Activated naive CD8-positive, alpha-beta T cell treated with anti-CD3 and anti-CD28 coated beads, Interleukin-2, amount 10 ng/mL, durations not matched to agents 7 days and 5 days (primary cell): ENCODE measurements at places on chromosomes 3 and 15. TPM values are rescaled to one million over a fixed set of nuclear protein-coding genes. Genes with fewer than 3 reads are reported as not detected.

Gene SKOR1
- total RNA-seq, result 0.71 TPM

Gene SLC28A1
- total RNA-seq, result not detected

Gene DNAJC13
- 38.5 TPM for total RNA-seq

Gene GXYLT2
- total RNA-seq, result not detected

DNA sequence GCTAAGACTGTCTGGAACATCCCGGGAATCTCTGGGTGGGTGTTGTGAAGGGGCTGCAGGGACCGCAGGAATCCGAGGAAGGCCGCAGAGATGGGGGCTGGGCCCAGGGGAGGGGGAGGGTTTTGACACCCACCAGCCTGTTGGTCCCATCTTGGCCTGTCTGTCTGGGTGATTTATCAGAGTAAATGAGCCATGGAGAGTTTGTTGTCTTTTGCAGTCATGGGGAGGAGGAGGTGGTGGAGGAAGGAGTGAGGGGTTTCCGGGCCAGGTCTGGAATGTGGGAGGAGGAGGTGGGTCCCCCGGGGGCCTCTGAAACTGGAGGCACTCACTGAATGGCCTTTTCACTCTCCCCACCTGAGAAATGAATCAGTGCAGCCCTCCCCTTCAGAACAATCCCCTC, 11.5 kb downstream of the SEMA3F start:
- no peak overlapping the region for H3K27ac ChIP-seq
- H3K4me3 ChIP-seq, result no peak overlapping the region
- H3K4me1 ChIP-seq, result no peaks in the 10 kb centered on the region
- peaks cover 6% of the 10 kb centered on the region for H3K27me3 ChIP-seq
- no peaks in the 10 kb centered on the region for H3K36me3 ChIP-seq
- DNase-seq, result no peak
